Eye (tissue), 1 donor: ENCODE measurements at places on chromosomes 7 and 10.

DNA sequence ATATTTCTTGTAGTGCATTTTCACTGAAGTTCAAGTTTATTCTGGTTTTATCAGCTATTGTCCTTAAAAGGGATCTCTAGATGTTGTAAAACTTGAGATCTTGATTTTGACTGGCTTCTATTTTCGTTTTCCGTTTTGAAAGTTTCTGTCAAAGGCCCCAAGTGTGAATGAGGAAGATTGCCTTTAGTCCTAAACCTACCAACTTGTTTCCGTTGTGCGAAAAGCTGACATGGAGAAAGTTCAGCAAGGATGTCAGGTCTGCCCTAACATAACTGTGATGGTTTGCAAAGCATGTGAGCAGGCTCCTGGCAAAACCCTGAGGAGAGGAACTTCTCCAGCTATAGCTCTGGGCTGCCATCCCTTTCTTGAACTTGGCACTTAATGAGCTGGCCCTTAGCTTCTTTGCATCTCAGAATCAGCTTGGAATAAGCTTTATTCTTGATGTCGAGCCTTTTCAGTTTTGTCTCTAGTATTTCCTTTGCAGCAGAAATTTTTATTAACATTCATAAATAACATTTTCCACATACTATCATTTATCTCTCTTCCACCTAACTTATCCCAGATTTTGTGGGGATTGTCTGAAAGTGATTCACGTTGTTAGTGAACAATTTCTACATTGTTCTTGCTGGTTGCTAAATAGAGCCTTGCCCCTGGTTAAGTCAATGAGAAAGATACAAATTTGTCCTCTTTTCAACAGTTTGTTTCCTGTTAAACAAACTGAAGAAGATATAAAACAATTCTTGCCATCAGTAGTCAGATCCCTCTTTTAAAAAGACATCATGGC is 559.4 kb downstream of the SUGCT start:
- DNase-seq = no peak

DNA sequence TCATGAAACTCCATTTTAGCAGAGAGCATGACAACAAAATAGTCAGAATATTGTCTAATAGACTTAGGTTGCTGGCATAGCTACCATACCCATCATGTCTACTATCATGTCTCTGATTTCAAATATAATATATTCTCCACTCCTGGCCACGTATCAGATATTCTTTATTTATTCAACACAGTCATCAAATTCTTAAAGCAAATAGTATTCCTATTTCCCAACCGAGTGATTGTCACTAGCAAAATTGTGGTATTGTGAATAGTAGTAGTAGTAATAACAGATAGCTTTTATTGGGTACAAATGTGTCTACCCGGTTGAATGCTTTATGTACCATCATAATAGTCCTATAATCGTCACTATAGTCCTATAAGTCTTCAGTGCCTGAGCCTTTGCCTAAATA is 918.6 kb downstream of the KCNMA1 start:
- DNase-seq = no peak

DNA sequence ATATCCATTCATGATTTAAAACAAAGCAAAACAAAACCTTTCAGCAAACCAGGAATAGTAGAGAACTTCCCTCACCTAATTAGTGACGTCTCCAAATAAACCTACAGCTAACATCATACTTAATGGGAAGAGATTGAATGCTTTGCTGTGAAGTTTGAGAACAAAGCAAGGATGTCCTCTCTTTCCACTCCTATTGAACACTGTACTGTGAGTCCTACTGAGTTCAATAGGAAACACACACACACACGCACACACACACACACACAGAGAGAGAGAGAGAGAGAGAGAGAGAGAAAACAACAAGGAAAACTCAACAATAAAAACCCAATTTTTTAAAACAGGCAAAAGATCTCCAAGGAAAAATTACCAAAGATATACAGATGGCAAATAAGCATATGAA is 32.3 kb downstream of the PODXL start:
- DNase-seq = no peak

DNA sequence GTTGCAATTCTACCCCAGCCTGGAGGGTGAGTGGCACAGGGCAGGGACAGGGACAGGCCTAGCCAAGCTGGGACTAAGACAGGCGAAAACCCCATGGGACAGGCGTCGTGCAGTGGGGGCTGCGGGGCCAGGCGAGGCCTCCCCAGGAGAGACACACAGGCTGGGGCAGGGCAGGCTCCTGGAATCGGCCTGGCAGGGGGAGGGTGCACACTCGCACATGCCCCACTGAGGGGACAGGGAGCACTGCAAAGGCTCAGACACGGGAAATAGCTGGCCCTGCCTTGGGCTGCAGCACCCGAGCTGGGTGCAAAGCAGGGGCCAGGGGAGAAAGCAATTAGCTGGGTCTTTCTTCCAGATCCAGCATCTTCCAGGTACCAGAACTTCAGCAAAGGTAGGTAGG is 10.4 kb downstream of the LAT2 start:
- no peak for DNase-seq

- no peak for DNase-seq
These were observed 37.7 kb downstream of the MTURN start for GRCh38 chr7:30172451-30172850.

GRCh38 chr10:124152139-124153022 is 59.0 kb upstream of the CHST15 start:
- peak; percentile 33 for DNase-seq

DNA sequence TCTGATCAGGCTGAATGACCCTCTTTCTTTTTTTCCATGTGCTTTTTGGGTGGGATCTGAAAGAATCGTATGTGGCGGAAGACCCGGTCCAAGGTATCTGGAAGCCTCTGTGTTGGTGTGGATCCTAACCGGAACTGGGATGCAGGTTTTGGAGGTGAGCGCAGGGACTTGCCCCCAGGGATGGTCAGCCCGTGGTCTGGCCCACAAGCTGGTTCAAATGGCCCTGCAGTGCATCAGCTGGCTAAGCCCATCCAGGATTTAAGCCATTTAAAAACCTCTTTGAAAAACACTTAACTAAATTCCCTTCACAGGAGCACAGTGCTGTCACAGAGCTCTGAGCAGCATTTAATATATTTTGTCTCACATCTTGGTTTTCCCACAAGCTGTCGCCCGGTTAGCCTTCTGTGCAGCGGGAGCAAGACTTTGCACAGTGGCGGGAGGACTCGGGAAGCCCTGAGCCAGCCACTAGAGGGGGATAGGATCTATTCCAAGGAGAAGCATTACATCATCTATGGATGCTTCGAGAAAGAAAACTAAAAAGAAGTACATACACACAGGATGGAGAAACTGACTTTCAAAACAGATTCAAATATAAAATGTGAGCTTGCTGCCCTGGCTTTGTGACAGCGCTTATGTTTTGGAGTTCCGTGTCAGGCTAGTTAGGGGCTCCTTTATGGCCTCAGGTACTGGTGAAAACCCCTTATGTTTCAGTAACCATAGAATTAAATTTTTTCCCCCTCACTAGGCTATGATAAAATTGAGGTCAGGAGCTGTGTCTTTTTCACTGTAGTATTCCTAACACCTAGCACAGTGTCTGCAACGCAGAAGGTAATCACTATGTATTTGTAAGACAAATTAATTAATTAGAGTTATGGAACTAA is 11.3 kb downstream of the CPA2 start:
- DNase-seq = peak; percentile 87

- DNase-seq = no peak
These were observed 4.8 kb upstream of the PRRT4 start for GRCh38 chr7:128366300-128366699.

DNA sequence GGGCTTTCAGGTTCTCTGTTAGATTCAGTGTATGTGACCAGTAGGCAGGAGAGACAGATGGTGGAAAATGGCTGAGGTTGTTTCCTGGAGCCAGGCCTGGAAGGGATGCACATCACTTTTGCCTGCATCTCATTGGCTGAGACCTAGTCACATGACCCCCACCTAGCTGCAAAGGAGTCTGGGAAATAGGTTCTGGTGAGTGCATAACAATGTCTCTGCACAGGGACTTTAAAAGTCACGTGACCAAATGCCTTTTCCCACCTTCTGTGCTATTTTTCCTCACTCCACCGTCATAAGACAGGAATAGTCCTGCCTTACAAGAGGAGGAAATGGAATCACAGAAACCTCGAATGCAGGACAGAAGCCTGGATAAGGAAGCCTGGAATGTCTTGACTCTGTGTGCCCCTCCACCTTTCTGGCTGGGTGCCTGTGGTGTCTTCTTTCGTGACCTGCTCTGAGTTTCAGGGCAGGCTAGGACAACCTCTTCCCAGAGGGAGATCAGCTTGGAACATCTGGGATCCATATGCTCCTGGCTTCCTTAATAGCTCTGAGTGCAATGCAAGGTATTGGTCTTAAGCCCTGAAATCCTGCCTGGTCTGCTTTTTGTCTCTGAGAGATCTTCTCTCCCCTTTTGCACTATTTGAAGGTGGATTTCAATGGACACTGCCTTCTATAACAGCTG is 139.9 kb upstream of the ZNF438 start:
- no peak for DNase-seq

DNA sequence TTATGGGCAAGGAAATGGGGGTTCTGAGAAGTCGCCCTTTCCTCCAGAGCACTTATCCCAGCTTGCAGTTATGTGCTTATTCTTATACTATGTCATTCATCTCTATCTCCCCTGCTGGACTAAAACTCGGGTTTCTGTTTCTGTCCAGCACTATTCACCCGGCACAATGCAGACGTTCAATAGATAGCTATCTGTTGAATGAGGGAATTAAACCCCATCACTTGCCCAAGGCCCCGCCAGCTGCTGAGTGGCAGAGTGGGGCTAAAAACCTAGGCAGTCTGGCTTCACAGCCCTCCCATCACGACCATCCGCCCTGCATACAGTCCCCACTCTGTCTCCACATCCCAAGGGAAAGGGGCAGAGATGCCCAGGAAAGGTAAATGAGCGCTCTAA is 5.4 kb downstream of the SLIT1 start:
- no peak for DNase-seq

DNA sequence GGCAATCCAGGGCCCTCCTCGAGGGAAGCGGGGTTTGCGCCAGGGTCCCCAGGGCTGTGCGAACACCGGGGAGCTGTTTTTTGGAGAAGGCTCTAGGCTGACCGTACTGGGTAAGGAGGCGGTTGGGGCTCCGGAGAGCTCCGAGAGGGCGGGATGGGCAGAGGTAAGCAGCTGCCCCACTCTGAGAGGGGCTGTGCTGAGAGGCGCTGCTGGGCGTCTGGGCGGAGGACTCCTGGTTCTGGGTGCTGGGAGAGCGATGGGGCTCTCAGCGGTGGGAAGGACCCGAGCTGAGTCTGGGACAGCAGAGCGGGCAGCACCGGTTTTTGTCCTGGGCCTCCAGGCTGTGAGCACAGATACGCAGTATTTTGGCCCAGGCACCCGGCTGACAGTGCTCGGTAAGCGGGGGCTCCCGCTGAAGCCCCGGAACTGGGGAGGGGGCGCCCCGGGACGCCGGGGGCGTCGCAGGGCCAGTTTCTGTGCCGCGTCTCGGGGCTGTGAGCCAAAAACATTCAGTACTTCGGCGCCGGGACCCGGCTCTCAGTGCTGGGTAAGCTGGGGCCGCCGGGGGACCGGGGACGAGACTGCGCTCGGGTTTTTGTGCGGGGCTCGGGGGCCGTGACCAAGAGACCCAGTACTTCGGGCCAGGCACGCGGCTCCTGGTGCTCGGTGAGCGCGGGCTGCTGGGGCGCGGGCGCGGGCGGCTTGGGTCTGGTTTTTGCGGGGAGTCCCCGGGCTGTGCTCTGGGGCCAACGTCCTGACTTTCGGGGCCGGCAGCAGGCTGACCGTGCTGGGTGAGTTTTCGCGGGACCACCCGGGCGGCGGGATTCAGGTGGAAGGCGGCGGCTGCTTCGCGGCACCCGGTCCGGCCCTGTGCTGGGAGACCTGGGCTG is 26.0 kb downstream of the PRSS2 start:
- DNase-seq = peak; percentile 45

DNA sequence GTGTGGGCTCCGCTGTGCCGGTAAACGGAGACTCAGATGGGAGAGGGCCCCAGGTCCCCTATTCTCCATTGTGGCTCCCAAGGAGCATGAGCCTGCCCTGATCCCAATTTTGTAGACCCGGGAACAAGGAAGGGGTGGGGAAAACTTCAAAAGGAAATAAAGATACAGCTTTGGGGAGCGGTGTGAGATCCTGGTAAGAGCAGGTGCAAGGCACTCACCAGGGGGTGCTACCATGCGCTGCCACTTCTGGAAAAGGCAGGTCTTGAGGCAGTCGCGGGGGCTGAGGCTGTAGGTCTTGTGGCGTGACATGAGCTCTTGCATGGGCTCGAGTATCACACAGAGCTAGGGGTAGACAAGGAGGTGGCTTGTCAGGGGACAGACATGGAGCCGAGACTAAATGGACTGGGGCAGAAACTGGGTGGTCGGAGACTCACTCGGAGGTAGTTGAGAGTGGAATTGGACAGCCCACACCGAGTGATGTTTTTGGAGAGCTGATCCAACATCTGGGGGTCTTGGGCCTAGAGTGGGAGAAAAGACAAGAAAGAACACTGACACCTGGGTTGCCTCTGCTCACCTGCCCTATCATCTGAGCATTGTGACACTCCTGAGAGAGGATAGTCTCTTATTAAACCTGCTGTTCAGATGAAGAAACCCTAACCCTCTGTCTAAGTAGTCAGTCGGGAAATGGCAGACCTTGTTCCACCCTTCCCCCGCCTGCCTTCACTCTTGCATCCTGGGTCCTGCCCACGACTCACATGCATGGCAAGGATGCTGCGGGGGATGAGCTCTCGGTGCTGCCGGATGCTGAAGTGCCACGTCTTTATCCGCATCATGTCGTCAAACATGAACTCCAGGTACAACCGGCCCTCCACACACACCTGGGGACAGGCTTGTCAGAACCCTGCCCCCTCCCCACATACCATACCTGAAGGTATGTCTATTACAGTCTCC is 10.7 kb downstream of the LDB1 start:
- DNase-seq = no peak

DNA sequence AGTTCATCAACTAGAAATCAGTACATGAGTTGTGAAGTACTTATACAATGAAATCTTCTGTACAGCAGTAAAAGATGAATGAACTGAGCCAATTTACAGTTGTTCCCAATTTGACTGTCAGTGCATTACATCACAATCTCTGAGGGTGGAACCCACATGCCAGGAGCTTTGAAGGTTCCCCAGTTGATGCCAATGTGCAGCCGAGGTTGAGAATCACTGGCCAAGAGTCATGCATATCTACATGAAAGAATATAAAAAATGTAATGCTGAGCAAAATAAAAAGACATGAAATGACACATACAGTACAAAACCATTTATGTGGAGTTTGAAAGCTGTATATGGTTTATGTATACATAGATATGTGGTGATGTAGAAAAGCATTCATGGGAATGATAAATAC is 22.1 kb upstream of the CCNJ start:
- DNase-seq = no peak

DNA sequence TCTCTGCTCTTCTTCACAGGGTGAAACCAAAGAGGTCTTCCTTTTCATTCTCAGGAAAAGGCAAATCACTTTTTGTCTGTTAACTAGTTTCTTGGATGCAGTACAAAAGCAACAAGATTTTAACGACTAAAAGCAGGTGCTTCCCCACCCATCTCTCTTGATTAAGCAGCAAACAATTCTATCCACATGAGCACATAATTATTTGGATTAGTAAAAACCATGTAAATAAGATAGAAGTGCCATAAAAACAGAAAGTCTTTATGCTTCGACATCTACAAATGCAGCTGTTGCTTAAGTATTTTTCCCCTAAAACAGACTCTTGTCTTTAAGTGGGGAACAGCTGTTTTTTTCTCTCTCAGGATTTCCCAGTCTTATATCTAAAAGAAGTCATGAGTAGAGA is 37.4 kb downstream of the USP54 start:
- DNase-seq = no peak
